ENCODE measurements at places on chromosomes 5 and 9. TPM values are rescaled to one million over a fixed set of nuclear protein-coding genes. Genes with fewer than 3 reads are reported as not detected.

- DNase-seq, result no peak
- no peak overlapping the region for H3K27ac ChIP-seq
- H3K27me3 ChIP-seq, result no peaks in the 10 kb centered on the region
- no peaks in the 10 kb centered on the region for H3K4me1 ChIP-seq
- no peaks in the 10 kb centered on the region for H3K36me3 ChIP-seq
Measured at GRCh38 chr5:152595405-152595804, 190.3 kb upstream of the NMUR2 start.

GRCh38 chr9:131112374-131113154 is 12.8 kb upstream of the NUP214 start:
- H3K4me3 ChIP-seq, result no peak overlapping the region
- H3K27me3 ChIP-seq, result no peaks in the 10 kb centered on the region
- no peak overlapping the region for H3K27ac ChIP-seq

GRCh38 chr5:87311405-87312279 is 44.0 kb downstream of the RASA1 start:
- no peaks in the 10 kb centered on the region for H3K27me3 ChIP-seq
- no peak for DNase-seq
- H3K4me1 ChIP-seq, result no peaks in the 10 kb centered on the region
- no peak overlapping the region for H3K4me3 ChIP-seq
- H3K36me3 ChIP-seq, result no peaks in the 10 kb centered on the region
- H3K27ac ChIP-seq, result no peak overlapping the region

ANKRD18A gene
- total RNA-seq, result 9.3 TPM

GRCh38 chr5:142287973-142288313 is 36.9 kb downstream of the SPRY4 start:
- no peak overlapping the region for H3K27ac ChIP-seq
- no peak overlapping the region for H3K4me3 ChIP-seq
- H3K4me1 ChIP-seq, result no peaks in the 10 kb centered on the region
- H3K27me3 ChIP-seq, result no peaks in the 10 kb centered on the region
- no peak for DNase-seq
- H3K36me3 ChIP-seq, result no peaks in the 10 kb centered on the region

DNA sequence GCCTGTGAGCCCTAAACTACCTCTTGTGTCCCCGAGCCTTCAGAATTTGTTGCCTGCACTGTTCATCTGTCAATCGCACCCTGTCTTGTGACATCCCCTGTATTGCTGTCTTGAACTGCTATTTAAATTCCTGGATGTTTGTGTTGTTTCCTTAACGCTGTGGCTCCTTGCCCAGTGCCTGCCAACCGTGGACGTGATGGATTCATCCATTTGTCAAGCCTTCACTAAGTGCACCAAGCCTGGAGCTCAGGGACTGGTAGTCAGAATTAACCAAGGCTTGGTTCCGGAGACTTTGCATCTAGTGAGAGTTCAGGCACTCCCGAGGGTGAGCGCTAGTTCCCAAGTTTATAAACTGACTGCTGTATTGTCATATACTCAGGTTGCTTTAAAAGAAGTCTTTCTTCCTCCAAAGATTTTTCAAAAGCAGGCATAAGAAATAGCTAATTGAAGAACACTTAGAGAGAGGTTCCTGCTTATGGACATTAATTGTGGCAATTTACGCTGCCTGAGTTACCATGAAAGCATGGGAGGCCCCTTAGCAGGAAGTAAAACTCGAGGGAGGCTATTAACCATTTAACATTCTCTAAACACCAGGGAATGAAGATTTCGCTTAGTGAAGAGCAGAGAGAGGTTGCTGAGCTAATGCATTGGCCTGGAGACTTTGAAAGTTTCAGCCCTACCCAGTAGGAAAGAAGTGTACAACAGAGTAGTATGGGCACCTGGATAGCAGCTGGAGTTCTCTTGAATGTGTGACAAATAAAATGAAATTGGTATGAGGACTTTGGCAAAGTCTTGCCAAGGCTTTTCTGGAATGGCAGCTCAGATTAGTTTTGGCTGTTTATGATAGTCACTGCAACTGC is 29.0 kb downstream of the RGS3 start:
- H3K27me3 ChIP-seq, result no peaks in the 10 kb centered on the region
- peak overlapping the region; percentile 14 for H3K27ac ChIP-seq
- H3K36me3 ChIP-seq, result no peaks in the 10 kb centered on the region
- no peak overlapping the region for H3K4me3 ChIP-seq
- no peak for DNase-seq

DNA sequence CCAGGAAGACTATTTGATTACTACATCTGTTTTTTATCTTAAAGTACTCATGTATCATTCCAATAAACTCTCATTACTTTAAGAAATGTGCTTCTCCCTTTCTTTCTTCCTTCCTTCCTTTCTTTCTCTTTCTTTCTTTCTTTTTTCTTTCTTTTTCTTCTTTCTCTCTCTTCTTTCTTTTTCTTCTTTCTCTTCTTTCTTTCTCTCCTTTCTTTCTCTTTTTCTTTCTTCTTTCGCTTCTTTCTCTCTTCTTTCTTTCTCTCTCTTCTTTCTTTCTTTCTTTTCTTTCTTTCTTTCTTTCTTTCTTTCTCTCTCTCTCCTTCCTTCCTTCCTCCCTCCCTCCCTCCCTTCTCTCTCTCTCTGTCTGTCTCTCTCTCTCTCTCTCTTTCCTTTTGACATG is 298.6 kb upstream of the ANKH start:
- H3K36me3 ChIP-seq, result no peaks in the 10 kb centered on the region
- H3K27ac ChIP-seq, result no peak overlapping the region
- H3K27me3 ChIP-seq, result no peaks in the 10 kb centered on the region
- H3K4me3 ChIP-seq, result no peak overlapping the region

DNA sequence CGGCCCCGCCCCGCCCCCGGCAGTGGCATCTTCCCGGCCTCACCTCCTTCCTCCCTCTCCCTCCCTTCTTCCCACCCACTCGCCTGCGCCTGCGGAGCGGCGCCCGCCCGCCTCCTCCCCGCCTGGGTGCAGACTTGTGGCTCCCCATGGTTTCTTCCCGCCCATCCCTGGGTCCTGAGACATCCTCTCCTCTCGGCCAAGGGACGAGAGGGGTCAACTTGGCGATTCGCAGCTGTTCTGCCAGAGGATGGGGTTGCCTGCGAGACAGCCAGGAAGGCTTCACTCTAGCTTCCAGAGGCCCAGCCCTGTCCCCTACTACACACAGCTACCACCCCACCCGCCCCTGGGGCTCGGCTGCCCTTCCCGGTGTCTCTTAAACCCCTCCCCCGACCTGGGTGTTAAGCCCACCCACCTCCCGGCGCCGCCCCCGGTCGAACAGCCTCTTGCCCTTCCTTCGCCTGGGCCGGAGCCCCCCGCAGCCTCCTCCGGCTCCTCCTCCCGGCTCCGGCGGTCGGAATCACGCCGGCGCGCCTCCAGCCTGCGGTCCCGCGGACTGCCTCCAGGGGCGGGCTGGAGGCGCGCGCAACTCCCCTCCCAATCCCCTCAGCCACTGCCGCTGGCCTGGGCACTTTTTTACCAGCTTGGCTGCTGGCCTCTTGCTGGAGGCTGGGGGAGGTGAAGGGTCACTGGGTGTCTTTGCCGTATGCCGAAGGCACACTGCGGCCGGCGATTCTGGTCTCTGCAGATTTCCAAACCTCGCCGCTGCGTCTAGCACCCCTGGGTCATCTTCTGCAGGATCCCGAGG is 1.9 kb downstream of the JADE2 start:
- no peaks in the 10 kb centered on the region for H3K27me3 ChIP-seq
- peak overlapping the region; percentile 98 for H3K27ac ChIP-seq
- DNase-seq, result peak; percentile 80
- no peaks in the 10 kb centered on the region for H3K36me3 ChIP-seq
- H3K4me3 ChIP-seq, result peak overlapping the region; percentile 93
- H3K4me1 ChIP-seq, result peaks cover 51% of the 10 kb centered on the region

CDKN2B gene
- 0.59 TPM for total RNA-seq

- H3K4me1 ChIP-seq, result no peaks in the 10 kb centered on the region
- H3K27me3 ChIP-seq, result no peaks in the 10 kb centered on the region
- no peaks in the 10 kb centered on the region for H3K36me3 ChIP-seq
- no peak overlapping the region for H3K27ac ChIP-seq
- DNase-seq, result no peak
- H3K4me3 ChIP-seq, result no peak overlapping the region
Measured at GRCh38 chr9:124551472-124552272, 44.5 kb upstream of the NR5A1 start.

GRCh38 chr9:17531642-17532254 is 47.1 kb upstream of the SH3GL2 start:
- no peak overlapping the region for H3K27ac ChIP-seq
- no peak overlapping the region for H3K4me3 ChIP-seq

Measured in pancreas (tissue), 10 donors.